PC-9 (cell line): ENCODE measurements at places on chromosomes 12 and 14. TPM values are rescaled to one million over a fixed set of nuclear protein-coding genes. Genes with fewer than 3 reads are reported as not detected.

METAP2 gene
- total RNA-seq = 74.4 and 93.8 TPM in 2 replicates

INHBC gene
- 0.35 TPM in 1 of 2 replicates, not detected in the other for total RNA-seq

- H3K27me3 ChIP-seq = peaks cover 50% of the 10 kb centered on the region
- no peaks in the 10 kb centered on the region for H3K36me3 ChIP-seq
- H3K4me1 ChIP-seq = no peaks in the 10 kb centered on the region
- no peak overlapping the region for H3K4me3 ChIP-seq
Measured at GRCh38 chr12:110690127-110690430, 1.2 kb upstream of the HVCN1 start.

SMIM41 gene
- total RNA-seq = 0.28 TPM in 1 of 2 replicates, not detected in the other

GRCh38 chr12:9086087-9086486 lies 29.6 kb downstream of the A2M start:
- no peak overlapping the region for H3K27ac ChIP-seq
- no peaks in the 10 kb centered on the region for H3K4me1 ChIP-seq
- no peaks in the 10 kb centered on the region for H3K36me3 ChIP-seq
- H3K27me3 ChIP-seq = no peaks in the 10 kb centered on the region
- DNase-seq = no peak

DNA sequence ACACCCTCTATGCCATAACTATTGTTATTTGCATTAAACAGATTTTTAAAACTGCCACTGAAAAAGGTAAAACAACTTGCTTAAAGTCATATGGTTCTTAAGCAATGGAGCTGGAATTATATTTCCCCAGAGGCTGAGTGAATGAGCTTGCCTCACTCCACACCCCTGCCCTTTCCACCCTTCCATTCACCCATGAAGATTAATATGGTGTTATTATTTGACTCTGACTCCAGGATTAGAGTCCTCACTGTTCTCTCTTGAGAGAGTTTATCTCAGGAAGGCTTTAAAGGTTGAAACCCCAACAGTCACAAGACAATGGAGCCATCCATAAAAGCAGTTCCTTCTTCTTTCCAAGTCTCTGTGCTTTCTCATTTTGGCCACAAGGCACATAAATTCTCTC lies 84.9 kb downstream of the RTN1 start:
- H3K4me3 ChIP-seq = no peak overlapping the region
- no peaks in the 10 kb centered on the region for H3K4me1 ChIP-seq
- no peaks in the 10 kb centered on the region for H3K36me3 ChIP-seq

DNA sequence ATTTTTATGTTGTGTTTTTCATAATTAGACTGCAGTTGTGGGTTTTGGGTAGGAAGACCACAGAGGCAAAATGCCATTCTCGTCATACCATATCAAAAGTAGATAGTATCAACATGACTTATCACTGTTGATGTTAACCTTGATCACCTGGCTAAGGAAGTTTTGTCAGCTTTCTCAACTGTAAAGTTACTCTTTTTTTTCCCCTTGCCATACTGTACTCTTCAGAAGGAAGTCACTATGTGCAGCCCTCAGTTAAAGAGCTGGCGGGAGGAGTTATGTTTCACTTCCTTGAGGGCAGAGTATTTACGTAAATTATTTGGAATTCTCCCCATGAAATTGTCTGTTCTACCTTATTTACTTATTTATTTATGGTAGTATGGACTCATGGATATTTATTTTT lies 78.7 kb downstream of the PRORP start:
- no peak overlapping the region for H3K4me3 ChIP-seq
- no peak overlapping the region for H3K27ac ChIP-seq
- 0 out of 2 replicates have a peak, but pooled peaks cover 10% of the 10 kb centered on the region for H3K4me1 ChIP-seq
- H3K36me3 ChIP-seq = no peaks in the 10 kb centered on the region
- no peak for DNase-seq
- H3K27me3 ChIP-seq = no peaks in the 10 kb centered on the region

DNA sequence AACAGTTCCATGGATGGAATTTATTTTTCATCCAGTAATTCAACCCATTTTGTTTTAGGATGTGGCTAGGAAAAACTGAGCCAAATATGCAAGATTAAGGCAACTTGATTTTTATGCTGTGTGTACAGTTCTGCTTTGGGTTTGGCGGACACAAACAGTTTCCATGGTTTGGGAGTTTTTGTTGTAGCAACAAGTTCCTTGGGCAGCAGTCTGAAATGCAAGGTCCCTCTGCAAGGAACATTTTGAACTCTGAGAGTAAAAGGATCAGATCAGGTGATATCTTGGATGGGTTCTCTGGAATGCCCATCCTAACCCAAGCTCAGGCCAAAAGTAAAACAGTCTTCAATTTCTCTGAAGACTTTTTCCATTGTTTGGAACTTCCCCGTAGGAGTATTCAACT lies 161.2 kb downstream of the TMX1 start:
- peaks cover 37% of the 10 kb centered on the region for H3K4me1 ChIP-seq
- H3K27ac ChIP-seq = no peak overlapping the region
- H3K4me3 ChIP-seq = no peak overlapping the region
- DNase-seq = no peak
- no peaks in the 10 kb centered on the region for H3K36me3 ChIP-seq

RNFT2 gene
- total RNA-seq = 18.6 and 21.1 TPM in 2 replicates

DNA sequence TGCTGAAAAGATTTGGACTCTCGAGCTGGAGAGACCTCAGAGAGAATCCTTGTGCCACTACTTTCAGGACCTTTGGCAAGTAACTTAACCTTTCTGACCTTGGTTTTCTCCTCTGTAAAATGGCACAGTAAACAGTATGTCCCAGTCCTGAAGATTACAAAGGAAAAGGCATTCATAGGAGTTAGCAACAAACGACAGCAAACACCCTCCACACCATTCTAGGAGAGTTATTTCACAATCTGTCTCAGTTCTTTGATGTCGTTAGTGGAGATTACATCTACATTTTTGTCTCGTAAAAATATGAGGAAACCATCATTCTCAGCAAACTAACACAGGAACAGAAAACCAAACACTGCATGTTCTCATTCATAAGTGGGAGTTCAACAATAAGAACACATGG lies 205.7 kb downstream of the ITPR2 start:
- no peaks in the 10 kb centered on the region; the same call in 1 of the 2 replicates for H3K36me3 ChIP-seq
- H3K27ac ChIP-seq = no peak overlapping the region
- no peak overlapping the region for H3K4me3 ChIP-seq
- H3K27me3 ChIP-seq = no peaks in the 10 kb centered on the region
